ENCODE measurements at places on chromosomes 6 and 20.
A peak's percentile ranks its signal among the peaks of the same experiment; 100 is the strongest.

DNA sequence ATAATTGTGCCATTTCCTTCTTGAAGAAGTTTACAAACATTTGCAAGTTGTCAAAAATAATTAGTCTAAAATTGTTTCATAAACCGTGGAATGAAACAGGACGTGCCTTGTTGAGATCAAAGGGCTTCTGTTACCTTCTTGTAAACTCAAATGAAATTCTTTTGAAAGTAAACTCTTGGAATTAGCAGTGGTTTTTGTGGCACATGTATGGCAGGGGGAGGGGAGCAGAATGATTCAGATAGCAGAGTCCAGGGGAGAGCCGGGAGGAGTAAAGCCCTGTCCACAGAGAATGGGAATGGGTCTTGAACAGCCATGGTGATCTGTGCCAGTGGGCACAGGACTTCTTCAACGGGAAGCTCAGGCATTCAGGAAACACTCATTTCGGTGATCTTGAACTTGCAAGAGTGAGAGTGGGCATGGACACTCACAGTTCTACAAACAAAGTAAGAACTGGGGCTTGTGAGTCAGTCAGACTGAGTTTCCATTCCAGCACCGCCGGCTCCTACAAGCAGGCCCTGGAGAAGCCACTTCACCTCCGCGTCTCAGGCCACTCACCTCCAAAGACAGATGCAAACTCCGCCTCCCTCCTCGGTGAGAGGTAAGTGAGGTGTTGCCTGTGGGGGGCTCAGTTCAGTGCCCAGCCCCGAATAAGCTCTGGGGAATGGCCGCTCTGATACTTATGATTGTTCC lies 143.1 kb downstream of the CDH26 start:
- DNase-seq = no peak

GRCh38 chr20:50297498-50298376 lies 107.1 kb downstream of the CEBPB start:
- no peak for DNase-seq

DNA sequence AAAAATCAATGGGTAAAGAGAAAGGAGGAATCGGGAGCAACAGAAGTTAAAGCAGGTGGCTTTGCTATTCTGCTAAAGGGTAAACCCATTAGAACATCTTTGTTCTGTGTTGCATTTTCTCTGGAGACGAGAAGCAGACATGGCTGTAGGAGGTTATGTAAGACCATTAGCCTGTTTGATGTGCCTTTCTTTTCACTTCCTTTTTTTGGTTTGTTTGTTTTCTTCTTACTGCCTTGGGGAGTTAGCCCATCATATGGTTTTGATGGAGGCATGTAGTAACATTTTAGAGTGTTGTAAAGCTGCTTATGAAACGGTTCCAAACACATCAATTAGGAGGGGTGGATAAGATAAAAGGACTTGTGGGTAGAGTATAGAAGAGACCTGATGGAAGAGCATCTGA lies 131.0 kb downstream of the DOK5 start:
- DNase-seq = no peak

DNA sequence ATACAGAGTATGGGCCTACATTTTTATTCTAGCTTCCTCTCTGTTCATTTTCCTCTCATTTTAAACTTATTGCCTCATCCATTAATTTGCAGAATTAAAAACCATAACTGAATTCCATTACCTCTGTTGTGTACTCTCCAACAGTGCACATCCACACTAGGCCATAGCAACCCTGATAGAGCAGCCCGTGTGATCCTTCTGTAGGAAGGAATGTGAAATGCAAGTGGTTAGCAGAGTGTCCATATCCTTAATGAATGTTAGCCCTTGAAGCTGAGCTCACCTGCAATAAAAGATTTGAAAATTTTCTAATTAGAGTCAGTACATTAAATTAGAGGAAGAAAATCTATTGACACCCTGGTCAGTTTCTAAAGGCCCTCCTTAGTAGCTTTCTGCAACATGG lies 6.5 kb upstream of the GRIK2 start:
- no peak for DNase-seq

DNA sequence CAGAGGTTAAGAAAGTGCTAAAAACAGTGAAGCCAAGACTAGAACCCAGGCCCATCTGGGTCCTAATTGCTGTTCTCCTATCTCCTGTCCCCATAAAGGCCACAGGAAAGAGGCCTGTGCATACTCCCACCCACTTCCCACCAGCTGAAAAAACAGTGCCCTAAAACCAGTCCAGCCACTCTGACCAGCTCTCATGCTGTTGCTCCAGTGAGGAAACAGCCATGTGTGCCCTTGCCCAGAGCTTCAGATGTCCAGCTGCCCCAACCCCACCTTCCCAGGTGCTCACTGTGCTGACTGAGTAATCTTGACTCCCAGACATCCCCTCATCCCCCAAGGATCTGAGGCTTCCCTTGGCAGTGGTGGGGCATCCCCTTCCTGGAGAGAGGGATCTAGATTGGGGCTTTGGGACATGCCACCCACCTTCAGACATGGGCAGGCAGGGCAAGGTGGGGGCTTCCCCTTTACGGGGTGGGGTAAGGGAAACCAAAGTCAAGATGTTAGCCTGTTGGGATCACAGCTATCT lies 28.7 kb downstream of the KCNK5 start:
- no peak for DNase-seq

DNA sequence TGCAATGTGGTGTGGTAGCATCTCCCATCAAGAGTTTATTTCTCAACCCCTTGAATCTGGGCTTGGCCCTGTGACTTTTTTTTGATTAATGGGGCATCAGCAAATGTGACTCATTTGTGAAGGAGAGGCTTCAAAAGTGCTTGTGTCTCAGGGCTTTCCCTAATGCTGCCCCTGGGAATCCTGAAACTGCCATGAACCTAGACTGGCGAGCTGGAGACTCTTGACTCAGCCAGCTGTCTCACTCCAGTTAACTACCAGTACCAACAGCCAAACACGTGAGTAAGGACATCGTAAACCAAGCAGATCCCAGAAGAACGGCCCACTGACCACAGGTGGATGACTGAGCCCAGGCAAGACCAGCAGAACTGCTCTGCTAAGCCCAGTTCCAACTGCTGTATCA lies 72.8 kb upstream of the ADTRP start:
- no peak for DNase-seq

DNA sequence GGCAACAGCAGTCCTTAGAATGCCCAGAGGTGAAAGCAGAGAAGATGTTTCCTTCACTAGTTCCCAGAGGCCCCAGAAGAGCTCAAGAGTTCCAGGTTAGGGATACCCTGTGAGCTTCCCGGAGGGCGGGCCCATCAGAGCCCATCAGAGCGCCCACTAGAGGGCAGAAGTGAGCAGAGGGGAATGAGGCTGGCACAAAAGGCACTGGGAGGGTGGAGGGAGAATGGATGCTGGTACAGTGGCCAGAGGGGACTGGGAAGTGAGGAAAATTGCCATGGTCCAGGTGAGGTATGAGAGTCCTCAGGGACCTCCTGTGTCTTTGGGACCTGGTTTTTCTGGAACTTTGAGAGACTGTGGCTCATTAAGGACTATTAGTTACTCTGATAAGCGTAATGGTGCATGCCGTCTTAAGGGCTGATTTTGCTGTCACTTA lies 57.3 kb downstream of the LINC00237 start:
- DNase-seq = peak; percentile 17

DNA sequence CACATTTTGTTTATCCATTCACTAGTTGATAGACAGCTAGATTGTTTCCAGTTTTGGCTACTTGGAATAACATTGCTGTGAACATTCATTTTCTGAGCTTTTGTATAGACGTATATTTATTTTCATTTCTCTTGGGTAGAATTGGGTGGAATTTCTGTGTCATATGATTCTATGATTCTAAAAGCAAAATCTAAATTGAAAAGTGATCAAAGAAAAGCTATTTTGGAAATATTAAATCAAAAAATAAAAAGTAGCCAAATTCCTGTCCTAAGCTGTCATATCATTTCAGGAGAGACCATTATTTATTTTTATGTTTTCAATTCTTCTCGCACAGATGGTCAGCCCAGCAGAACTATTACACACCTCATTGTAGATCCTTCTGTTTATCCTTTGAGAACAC lies 229.2 kb downstream of the COL12A1 start:
- no peak for DNase-seq

GRCh38 chr6:40925341-40925740 lies 113.7 kb downstream of the UNC5CL start:
- no peak for DNase-seq

GRCh38 chr6:169849396-169849795 lies 98.0 kb downstream of the ERMARD start:
- DNase-seq = no peak

- DNase-seq = no peak
Measured at GRCh38 chr20:24829649-24830370, 119.3 kb upstream of the CST7 start.

GRCh38 chr20:38354227-38354626 lies 7.9 kb downstream of the LBP start:
- no peak for DNase-seq

DNA sequence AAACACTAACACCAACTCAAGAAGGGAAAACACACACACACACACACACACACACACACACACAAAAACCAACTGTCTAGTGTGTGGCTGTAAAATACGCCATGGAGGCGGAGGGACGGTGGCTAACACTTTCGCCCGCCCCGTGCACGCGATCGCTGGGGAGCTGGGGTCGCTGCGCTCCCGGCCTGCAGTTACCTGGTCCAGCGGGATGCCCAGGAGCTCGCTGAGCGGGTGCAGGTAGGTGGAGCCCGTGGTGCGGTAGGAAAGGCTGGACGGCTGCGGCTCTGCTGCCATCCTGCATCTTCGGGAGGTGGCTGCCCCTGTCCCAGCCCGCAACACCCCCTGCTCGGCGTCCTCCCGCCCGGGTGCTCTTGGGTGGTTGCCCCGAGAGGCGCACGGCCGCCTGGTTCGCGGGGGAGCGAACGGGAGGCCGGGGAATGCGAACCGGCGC lies 303 bp downstream of the MBOAT1 start:
- DNase-seq = no peak

DNA sequence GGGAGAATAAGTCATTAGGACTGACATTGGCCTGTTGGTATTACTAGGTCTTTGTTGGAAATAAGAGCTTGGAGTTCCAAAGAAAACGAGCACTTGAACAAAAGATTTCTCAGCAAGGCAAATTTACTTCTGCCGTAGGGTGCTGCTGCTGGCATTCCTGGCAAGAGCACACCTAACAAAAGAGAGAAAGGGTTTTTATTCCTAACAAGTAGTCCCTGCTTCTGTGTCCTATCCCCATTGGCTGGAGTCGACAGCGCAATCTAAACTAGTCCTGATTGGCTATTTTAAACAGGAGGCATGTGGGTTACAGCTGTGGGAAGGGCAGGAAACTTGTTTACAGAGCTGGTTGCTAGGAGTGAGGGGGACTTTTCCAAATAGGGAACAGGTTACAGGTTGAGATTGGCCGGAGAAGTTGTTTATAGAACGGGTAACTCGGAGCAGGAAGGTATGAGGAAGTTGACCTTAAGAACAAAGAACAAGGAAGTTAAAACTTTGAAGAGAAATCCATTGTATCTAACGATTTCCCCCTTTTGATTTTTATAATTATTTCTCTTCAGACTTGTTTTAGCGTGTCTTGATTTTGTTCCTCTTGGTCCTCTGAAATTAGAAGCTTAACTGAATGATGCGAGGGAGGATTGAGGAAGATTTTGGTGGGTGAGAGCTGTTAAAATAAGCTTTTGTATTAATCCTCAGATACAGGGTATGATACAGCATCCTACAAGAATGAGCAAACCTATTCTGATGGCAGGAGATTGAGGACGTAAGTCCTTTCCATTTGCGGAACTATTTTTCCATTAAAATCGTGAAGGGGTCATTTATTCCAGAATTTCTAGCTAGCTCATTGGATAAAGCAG lies 3.4 kb upstream of the ZNFX1 start:
- DNase-seq = no peak

DNA sequence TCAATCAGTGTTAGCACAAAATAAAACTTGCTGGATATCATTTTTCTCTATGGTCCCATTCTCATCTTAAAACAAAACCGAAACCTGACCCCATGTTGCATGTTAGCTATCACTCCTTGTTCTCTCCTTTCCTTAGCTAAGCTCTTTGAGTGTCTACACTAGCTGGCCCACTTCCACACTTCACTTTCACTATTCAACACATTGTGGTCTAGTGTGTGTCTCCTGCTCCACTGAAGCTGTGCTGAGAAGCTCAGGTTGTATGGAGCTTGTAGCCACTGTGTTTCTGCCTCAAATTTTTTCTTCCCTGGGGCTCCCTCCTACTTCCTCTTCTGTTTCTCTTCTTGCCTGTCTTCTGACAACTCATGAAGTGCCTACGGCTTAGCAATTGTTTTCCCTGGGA lies 223.0 kb downstream of the NKAIN2 start:
- no peak for DNase-seq

DNA sequence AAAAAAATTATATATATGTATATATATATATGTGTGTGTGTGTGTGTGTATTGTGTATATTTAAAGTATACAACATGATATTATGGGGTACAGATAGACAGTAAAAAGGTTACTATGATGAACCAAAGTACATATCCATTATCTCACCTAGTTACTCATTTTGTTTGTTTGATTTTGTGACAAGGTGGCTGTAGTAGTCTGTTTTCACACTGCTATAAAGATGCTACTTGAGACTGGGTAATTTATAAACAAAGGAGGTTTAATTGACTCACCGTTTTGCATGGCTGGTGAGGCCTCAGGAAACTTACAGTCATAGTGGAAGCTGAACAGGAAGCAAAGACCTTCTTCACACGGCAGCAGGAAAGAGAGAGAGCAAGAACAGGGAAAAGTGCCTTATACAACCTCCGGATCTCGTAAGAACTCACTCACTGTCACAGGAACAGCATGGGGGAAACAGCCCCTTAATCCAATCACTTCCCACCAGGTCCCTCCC lies 30.2 kb upstream of the DACT2 start:
- no peak for DNase-seq

DNA sequence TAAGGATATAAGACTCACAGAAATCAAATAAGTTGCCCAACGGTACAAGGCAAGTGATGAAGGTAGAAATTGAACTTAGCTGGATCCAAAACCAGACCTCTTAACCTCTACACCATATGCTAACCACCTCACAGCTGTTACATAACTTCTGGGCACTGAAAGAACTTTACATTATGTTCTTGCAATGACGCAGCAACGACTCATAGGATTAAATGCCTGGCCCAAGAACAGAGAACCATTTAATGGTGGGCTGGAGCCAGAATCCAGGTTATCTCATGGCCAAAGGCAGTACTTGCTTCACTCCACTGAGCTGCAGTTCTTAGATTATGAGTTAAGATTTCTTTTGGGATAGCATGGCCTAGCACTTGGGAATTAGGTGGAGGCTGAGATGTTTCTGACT lies 4.4 kb downstream of the TRMT6 start:
- DNase-seq = no peak

DNA sequence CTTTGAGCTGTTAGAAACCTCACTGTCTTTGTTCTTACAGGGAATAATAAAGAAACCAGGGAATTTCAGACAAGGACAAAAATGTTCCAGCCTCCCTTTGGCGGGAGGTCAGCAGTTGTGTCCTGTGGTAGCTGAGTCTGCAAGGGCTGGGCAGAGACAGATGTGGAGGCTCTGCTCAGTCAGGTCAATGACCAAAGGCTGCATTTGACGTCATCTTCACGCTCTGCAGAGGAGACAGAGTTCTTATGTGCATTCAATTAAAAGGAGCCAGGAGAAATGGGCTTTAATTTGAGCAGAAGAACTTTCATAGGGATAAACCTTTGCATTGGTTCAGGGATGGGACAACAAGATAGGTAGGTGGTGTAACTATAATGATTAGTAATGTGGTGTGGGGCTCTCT lies 45.1 kb upstream of the FOXA2 start:
- no peak for DNase-seq

GRCh38 chr6:36607683-36608386 lies 13.7 kb downstream of the SRSF3 start:
- no peak for DNase-seq

Measured in stimulated activated CD4-positive, alpha-beta T cell treated with anti-CD3 and anti-CD28 coated beads, Interleukin-2, amount 100 ng/mL, for 4 hours (primary cell).